HFFc6 (cell line): ENCODE measurements at places on chromosomes 4 and X.
A peak's percentile ranks its signal among the peaks of the same experiment; 100 is the strongest.

DNA sequence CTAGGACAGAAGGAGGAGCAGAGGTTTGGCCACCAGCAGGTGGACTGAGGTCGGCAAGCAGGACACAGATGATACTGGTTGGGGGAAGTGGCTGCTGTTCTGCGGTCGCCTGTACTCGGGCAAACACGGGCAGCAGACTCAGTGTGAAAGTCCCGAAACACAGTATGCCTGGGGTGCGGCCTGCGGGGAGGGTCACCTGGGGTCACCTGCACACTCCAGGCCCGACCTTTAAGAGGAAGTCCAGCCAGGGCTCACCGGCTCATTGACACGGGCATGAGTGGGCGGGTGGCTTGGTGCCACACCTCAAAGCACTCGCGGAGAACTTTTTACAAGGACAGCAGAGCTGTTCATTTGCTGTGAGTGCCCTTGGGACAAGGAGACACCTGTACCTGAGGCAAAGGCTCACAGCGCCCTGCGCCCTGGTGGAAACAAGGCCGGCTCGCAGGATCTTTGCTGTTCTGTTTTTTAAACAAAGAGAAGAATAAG, 71.5 kb upstream of the MXD4 start:
- no peak for DNase-seq

GRCh38 chr4:123356921-123357320, 39.7 kb upstream of the SPRY1 start:
- DNase-seq: no peak

DNA sequence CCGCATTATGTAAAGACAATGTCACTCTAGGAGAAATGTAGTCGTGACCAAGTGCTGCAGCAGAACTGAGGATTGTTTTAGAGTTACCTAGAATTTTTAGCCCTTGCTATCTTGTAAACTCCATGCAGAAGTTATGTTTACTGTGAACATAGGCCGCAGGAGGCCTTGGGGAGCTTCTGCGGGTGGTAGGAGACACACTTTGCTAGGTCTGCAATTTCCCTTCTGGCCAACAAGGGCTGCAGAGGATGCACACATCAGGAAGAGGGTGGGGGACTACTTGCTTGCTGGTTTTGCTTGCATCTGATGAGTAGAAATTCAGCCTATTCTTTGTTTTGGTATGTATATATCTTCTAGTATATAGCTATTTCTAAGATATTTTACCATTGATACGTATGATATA, 23.1 kb downstream of the BANK1 start:
- DNase-seq: no peak

GRCh38 chr4:168529257-168529656, 32.4 kb downstream of the PALLD start:
- DNase-seq: no peak

- peak; percentile 99 for DNase-seq
Observed at GRCh38 chr4:185305979-185306442, 89.7 kb downstream of the LRP2BP start.

GRCh38 chrX:103565752-103566151, 19.6 kb upstream of the TCEAL4 start:
- peak; percentile 78 for DNase-seq

GRCh38 chr4:87880106-87880505, 47.3 kb downstream of the MEPE start:
- no peak for DNase-seq

GRCh38 chr4:94171616-94172015, 36.0 kb upstream of the SMARCAD1 start:
- DNase-seq: no peak

- DNase-seq: no peak
Observed at GRCh38 chr4:7735961-7736360, 203.7 kb downstream of the AFAP1 start.

DNA sequence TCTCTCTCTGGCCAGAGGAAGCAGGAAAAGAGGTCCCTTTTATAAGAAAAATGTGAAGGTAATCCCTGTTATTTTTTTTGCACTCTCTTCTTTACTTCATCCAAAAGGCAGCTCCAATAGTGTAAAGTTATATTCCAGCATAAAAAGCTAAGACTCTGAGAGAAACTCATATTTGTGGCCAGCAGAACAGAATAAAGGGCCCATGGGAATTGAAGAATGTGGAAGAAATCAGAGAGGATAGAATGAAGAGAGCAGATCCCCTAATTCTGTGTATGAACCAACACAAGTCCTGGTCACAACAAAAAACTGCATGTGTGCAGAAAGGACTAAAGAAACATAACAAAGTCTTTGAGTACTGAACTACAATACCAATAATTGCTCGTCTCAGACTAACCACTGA, 22.3 kb downstream of the RPS6KA6 start:
- no peak for DNase-seq

DNA sequence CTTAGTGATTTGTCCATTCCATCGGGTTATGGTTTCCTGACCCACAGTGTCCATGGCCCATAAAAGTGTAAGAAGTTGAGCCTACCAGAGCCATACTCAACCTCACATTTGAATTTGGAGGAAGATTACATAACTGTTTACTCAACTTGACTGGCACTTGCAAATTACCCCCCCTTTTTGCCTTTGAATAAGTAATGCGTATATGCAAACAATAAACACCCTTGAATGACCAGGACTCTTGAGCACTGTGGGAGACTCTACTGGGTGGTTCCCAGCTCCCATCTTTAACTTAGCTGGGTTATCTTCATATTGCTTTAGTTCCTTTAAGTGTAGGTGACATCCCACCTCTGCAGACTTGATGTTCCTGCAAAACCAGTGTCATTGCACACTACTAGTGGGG, 30.6 kb upstream of the STIM2 start:
- DNase-seq: no peak

DNA sequence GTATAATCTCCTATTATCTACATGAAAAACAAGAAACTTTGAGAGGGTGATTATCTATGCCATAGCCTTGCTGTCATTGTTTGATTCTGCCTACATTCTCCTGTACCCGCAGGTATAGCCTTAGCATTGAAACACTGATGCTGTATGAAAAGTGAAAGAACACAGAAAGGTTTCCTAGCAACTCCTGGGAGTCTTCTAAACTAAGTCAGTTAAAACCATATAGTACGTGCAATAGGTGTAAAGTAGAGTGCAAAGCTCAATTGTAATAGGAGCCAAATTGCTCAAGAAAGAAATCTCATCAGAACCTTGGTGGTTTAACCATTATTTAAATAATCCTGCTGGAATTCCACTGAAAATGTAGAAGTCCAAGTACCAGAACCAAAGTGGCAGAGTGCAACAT, 489.7 kb downstream of the PCDH10 start:
- no peak for DNase-seq

DNA sequence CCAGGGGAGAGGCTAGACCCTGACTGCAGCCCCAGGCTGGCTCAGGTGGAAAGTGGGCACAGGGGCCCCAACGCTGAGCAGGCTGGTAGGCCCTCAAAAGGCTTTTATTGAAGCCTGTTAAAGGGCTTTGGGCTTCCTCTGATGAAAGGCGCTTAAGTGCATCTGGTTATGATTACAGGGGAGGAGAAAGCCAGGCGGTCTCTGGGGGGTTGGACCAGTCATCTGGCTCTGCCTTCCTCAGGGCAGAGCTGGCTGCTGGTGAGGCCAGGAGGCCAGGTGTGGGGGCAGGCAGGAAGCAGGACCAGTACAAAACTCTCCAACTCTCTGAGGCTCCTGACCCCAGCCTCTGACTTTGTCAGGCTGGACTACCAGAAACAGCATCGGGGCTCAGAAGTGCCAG, 68.8 kb upstream of the BCOR start:
- DNase-seq: peak; percentile 6

DNA sequence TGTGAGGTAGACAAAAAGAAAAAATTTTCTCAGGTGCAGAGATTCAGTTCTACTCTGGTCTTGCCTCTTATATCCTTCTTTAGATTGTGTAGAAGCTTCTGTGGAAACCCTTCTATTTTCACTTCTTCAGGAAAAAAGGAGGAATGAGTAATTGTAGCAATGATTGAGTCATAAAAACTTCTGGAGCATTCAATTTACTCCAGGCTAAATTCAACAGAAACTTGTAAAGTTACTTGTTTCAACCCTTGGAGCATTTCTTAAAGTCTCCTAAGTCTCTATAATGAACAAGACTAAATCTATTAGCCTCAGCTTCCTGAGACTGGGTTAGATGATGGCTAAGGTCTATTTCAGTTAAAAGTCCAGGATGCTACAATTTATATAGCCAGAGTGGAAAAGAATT, 29.9 kb downstream of the BOD1L1 start:
- DNase-seq: peak; percentile 40

GRCh38 chrX:11663875-11664210, 1.9 kb downstream of the ARHGAP6 start:
- DNase-seq: no peak

- peak; percentile 50 for DNase-seq
Observed at GRCh38 chr4:8090312-8090711, 68.3 kb downstream of the ABLIM2 start.

GRCh38 chrX:38940547-38940946, 139.3 kb downstream of the MID1IP1 start:
- no peak for DNase-seq

DNA sequence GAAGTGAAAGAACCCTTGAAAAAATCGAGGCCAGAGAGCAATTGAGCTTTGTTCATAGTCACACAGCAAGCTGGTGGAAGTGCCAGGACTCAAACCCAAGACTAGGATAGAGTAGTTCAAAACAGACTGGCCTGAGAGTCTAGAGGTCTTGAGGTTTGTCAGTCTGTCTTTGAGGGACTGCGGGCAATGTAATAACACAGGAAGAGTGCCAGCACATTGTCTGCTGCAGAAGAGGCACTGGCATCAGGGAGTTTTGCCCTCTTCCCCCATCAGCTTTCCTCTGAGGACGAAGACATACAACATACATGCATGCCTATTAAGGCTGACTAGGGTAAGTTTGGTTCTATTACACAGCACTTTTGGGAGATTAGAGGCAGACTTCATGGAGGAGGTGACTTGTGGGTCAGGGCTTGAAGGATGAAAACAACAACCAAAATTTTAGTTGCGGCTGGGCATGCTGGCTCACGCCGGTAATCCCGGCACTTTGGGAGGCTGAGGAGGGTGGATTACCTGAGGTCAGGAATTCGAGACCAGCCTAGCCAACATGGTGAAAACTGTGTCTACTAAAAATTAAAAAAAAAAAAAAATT, 64.1 kb upstream of the LAS1L start:
- no peak for DNase-seq

DNA sequence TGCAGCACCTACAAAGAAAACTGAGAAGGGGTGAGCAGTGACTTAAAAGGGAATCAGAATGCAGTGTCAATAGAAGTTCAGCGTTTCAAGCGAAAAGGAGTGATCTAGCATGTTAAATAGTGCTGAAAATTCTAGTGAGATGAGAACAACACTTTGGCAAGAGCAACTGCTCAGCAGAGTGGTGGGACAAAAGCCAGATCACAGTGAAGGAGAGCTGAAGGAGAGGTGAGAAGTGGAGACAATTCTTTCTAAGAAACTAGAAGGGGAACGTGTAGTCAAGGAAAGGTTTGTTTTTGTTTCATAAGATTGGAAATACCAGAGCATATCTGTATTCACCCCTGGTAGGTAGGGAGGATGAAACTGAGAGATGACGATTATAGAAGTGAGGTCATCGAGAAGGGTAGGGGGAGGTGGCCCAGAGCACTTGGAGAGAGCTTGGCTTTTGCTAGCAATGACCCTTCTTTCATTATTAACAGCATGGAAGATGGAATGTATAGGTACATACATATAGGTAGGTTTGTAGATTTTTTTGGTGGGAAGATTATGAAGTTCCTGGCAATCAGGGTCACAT, 33.7 kb downstream of the SRPX2 start:
- DNase-seq: no peak

DNA sequence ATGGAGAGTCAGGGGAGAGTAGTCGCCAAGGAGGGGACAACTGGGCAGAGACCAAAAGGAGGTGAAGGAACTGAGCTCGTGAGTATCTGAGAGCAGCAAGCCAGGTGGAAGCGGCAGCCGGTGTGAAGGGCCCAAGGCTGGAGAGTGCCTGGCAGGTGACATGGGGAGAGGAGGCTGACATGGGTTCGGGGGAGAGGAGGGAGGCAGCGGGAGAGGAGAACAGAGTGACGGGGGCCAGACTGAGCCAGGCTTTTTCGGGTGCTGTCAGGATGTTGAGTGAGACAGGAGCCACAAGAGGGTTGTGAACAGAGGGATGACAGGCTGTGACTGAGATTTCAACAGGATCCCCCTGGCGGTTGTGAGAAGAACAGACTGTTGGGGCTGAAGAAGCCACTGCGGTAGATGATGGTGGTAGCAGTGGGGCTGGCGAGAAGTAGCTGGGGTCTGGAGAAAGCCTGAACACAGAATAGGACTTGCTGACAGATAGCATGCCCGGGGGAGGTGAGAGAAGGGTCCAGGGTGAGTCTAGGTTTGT, 5.7 kb downstream of the ELK1 start:
- peak; percentile 24 for DNase-seq

DNA sequence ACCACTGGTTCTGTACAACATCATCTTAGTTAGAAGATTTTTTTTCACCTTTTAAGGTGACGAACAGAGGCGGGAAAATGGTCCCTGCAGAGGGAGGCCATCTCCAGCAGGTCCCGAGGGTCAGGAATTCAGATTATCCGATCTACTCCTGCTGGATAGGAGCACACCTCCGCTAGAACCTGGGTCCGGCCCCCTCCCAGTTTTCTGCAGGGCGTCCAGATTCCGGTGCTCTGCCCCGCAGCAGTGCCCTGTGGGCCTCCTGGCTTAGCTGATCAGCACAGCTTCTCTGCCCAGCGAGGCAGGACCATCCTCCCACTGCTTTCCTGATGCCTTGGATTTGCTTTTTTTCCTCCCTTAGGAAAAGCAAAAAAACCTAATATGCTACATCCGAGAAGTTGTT, 2.3 kb downstream of the TBL1X start:
- DNase-seq: no peak

DNA sequence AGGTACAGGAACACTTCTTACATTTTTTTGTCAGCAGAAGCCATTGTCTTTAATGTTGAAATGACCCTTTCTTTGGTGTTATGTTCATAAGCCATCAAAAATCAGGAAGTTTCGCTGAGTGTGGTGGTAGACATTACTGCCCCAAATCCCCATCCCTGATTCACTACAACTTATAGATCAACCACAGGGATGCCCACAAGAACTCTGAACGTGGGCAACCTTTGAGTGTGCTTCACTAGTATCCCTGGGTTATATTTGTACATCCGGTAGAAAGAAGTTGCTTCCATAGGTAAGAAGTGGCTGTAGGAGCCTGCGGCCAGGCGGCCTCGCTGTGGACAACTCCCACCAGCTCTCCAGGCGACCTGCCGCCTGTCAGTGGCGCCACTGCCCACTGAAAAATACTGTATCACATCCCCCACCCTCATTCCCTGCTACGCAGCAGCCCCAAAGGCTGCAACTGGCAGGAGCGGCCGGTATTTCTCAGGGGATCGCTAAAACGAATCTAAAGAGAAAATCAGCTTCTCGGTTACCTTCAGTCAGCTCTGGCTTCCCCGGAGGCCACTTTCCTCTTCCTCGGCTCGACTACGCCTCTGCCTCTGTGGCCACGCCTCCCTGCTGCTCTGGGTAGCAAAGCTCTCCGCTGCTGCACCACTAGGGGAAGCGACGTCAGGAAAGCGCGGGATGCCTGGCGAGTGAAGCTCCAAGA, 13.9 kb upstream of the ETDC start:
- DNase-seq: no peak

- no peak for DNase-seq
Observed at GRCh38 chr4:128907981-128908380, 98.5 kb downstream of the JADE1 start.

- peak; percentile 36 for DNase-seq
Observed at GRCh38 chr4:106344647-106344970, 24.0 kb downstream of the GIMD1 start.

GRCh38 chrX:55118574-55118973, 29.8 kb downstream of the PAGE2 start:
- no peak for DNase-seq

- no peak for DNase-seq
Observed at GRCh38 chr4:159443975-159444374, 341.1 kb downstream of the RAPGEF2 start.
